ENCODE measurements at places on chromosomes 16 and 17. TPM values are rescaled to one million over a fixed set of nuclear protein-coding genes. Genes with fewer than 3 reads are reported as not detected.

Gene TMEM114
- total RNA-seq: not detected

- no peaks in the 10 kb centered on the region for H3K36me3 ChIP-seq
- no peak overlapping the region for H3K4me3 ChIP-seq
- no peak overlapping the region for H3K27ac ChIP-seq
- no peaks in the 10 kb centered on the region for H3K4me1 ChIP-seq
- DNase-seq: no peak
Observed at GRCh38 chr16:50887500-50888298, 145.8 kb downstream of the CYLD start.

Gene PRSS22
- total RNA-seq: not detected

Gene FOXN1
- total RNA-seq: not detected

Gene GSE1
- total RNA-seq: 88.9 TPM

Gene TAT
- total RNA-seq: not detected

- no peak overlapping the region for H3K4me3 ChIP-seq
- H3K27me3 ChIP-seq: no peaks in the 10 kb centered on the region
- DNase-seq: no peak
- H3K36me3 ChIP-seq: no peaks in the 10 kb centered on the region
- peaks cover 96% of the 10 kb centered on the region for H3K4me1 ChIP-seq
Observed at GRCh38 chr16:53087101-53087500, 32.3 kb downstream of the CHD9 start.

- no peaks in the 10 kb centered on the region for H3K4me1 ChIP-seq
- H3K27me3 ChIP-seq: no peaks in the 10 kb centered on the region
- H3K4me3 ChIP-seq: no peak overlapping the region
- H3K27ac ChIP-seq: no peak overlapping the region
Observed at GRCh38 chr16:6177616-6178180, 1080.1 kb upstream of the EEF2KMT start.

Gene CBFA2T3
- 5.0 TPM for total RNA-seq

Measured in tibial nerve (tissue), 4 donors.